ENCODE measurements at places on chromosomes 7 and 10. TPM values are rescaled to one million over a fixed set of nuclear protein-coding genes. Genes with fewer than 3 reads are reported as not detected.

GRCh38 chr7:128271471-128271941 lies 30.4 kb downstream of the LEP start:
- DNase-seq = peak; percentile 46

GRCh38 chr7:129609666-129610065 lies 1.9 kb upstream of the NRF1 start:
- no peak for DNase-seq

- no peak for DNase-seq
These were observed 28.5 kb downstream of the FRMPD2 start for GRCh38 chr10:48245977-48246376.

Gene PAPOLB
- total RNA-seq = 0.82 TPM

Gene SPDYE6
- total RNA-seq = not detected

Gene ATRNL1
- total RNA-seq = 909 TPM

Gene GRM3
- total RNA-seq = 155 TPM

GRCh38 chr7:128974241-128974934 lies 36.7 kb downstream of the IRF5 start:
- no peak for DNase-seq

Gene TMEM196
- 18.8 TPM for total RNA-seq

Data from frontal cortex (tissue), 4 donors.